Activated naive CD4-positive, alpha-beta T cell treated with Interleukin-2 at 50 U/mL for 16 hours (primary cell): ENCODE measurements at places on chromosomes 2 and 18.
A peak's percentile ranks its signal among the peaks of the same experiment; 100 is the strongest.

GRCh38 chr2:120237491-120237902 is 14.3 kb upstream of the TMEM185B start:
- no peak for DNase-seq

DNA sequence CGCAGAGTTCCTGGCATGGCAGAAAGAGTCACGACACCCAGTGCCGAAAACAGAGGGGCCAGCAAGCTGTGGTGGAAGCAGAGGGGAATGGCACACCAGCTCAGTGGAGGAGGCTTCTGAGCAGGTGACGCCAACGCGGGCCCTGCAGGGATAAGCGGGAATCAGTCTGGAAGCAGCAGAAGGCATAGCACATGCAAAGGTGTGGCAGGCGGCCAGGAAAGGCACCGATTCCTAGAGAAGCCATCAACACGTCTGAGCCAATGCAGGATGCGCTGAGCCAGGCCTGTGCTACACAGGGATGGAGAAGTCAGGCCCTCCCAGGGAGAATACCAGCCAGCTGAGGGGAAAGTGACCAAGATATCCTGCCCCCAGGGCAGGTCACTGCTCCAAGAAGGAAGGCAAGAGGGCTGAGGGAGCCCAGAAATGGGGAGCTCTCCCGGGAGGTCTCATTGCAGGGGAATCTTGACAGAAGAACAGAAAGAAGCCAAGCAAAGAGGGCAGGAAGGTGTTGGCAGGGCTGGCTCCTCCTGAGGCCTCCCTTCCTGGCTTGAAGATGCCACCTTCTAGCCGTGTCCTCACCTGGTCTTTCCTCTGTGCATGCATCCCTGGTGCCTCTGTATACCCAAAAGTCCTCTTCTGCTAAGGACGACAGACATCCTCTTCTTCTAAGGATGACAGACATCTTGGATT is 16.3 kb downstream of the TEX51 start:
- DNase-seq, result no peak

- no peak for DNase-seq
Observed at GRCh38 chr2:202693503-202693902, 58.7 kb downstream of the FAM117B start.

DNA sequence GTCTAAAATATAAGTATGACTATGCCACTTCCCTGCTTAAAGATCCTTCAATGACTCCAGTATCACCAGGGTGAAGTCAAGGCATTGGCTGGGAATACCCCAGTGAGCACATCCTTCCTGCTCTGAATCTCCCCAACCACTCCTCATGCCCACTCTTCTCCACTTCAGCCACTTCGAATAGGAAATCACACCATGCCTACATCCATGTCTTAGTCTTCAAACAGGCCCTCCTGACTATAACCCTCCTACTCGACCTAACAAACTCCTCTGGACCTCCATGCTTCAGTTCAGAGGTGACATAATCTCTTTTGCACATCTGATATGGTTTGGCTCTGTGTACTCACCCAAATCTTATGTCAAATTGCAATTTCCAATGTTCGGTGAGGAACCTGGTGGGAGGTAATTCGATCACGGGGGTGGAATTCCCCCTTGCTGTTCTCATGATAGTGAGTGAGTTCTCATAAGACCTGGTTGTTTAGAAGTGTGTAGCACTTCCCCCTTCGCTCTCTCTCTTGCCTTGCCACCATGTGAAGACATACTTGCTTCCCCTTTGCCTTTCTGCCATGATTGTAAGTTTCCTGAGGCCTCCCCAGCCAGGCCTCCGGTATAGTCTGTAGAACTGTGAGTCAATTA is 87.8 kb upstream of the TFCP2L1 start:
- DNase-seq, result no peak

GRCh38 chr2:6952101-6952500 is 34.9 kb downstream of the RNF144A start:
- DNase-seq, result no peak

DNA sequence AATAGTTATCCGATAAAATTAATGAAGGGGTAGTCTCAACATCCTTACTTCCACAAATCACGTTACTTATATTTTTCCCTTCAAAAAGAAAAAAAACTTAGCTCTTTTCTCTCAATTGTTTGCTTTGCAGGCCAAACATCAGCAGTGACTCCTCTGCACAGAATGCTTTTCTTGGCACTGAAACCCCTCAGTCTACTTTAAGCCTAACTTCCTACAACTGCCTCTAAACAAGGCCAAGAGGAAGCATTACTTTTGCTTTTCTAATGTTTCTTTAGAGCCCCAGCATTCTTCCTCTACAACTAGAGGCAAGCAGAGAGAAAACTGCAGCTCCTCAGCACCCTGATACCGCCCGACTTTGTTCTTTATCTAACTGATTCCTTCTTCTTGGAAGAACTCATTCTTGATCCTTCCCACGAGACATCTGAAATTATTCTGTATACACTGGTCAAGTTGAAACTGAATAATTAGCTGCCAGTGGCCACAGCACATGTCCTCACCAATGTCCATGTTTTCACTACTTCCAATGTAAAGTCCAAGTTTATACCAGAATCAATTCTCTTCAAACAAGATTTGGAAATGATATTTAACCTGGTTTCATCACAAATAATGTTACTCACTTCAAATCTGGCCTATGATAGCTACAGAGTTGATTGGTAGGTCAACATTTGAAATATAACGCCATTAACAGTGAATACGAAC is 55.3 kb downstream of the DTNB start:
- DNase-seq, result no peak

DNA sequence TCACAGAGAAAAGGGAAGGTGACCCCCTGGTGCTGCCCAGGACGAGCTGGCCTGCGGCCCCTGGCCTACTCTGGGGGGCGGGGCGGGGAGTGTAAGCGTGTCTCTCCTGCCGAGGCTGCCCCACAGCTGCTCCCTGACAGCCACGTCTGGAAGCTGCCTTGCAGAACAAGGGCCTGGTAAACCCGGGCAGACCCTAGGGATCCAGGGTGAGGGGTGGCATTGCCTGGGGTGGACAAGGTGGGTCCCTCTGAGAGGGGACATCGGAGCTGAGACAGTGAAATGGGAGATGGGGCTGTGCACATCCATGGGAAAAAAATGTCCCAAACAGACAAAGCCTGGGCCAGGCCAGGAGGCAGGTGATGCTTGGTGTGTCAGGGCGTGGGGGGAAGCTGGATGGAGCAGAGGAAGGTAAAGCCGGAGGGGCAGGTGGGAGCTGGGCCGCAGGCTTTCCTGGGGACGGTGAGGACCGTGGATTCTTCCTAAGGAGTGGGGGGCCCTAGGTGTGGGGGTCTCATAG is 66.0 kb upstream of the HDAC4 start:
- DNase-seq, result no peak

- DNase-seq, result no peak
Observed at GRCh38 chr2:20624156-20624883, 26.6 kb downstream of the HS1BP3 start.

DNA sequence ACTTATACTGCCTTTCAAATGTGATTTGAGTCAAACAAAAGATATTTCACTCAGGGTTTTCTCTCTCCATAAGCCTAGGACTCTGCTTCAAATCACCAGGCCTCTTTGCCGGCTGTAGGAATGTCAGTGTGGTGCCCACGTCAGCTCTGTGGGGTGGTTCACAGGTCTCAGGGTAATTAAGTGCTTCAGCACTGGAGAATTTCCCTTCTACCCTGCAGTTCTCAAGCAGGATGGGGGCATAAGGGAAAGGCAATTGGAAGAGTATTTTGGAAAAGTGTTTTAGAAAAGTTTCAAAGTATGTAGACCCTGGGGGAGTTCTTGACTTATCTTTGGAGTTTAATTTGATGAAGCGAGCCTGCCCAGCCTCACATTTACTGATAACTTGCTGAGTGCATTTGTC is 9.6 kb downstream of the CNGA3 start:
- no peak for DNase-seq

- no peak for DNase-seq
Observed at GRCh38 chr2:3427272-3427671, 47.8 kb downstream of the TRAPPC12 start.

- DNase-seq, result no peak
Observed at GRCh38 chr18:62715436-62715758, at the start of gene PHLPP1. TSS of gene PHLPP1 (plus strand) at chr18:62715541. CDS start at chr18:62715684, 143 bp downstream.

DNA sequence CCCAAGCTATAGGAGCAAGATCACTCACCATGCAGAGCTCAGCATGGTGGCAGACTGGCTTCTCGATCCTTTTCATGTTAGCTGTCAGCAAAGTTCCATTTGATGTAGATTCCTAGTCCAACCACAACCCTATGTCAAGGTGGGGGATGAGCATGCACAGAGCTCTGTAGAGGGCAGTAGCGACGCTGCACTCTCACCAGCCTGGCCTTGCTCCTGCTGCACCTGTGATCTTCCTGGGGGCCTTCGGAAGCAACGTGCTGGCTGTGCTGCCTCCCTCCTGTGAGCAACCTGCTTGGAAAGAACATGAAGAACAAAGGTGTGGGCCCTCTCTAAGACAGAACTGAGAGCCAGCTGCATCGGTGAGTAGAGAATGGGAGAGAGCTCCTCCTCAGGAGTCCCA is 479.4 kb upstream of the MYT1L start:
- DNase-seq, result no peak

DNA sequence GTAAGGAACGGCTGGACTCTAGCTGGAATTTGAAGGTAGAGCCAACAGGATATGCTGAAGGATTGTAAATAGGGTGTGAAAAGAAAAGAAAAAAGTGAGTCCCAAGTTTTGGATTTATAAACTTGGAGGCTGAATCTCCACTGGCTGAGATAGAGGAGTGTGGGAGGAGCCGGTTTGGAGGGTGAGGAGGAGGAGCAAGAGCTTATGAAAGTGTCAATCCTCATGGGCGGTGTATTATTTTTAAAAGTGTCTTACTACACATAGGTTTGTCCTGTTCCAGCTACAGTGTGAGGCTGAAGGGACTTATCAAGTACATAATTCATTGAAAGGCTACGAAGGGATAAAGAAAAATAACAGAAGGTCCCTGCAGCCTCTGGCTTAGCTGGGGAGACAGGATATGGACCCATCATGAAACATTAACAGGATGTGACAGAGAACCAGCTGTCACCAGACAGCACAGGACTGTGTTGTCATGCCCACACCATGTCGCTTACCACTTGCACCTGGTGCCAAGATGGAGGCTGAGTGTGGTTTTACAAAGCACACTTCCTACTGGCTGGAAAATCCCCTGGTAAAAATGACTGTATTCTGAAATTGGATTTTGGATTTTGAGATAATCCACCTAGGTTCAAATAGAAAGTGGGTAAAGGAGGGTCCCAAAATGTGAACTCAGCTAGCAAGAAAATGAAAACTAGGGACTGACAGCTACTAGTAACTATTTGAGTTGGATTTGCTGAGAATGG is 2.5 kb upstream of the MREG start:
- peak; percentile 42 for DNase-seq

- DNase-seq, result peak; percentile 99
Observed at GRCh38 chr2:54723131-54723995, at the start of gene EML6. TSS of gene EML6 (plus strand) at chr2:54723662. CDS start at chr2:54725062, 1,400 bp downstream.

DNA sequence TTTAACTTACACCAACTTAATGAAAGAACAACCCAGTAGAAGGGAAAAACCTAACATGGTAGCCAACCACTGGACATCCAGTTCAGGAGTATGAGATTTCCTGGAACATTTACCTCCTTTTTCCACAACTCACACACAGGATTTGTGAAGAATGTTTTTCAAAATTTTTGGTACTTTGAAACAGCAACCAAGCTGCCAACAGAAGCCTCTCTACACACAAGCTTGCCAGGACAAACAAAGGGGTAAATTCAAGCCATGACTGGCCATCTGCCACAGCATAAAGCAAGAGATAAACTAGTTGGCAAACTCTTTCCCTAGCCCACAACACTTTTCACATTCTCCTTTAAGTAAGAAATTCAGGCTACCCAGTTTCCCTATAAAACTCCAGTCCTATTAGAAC is 21.4 kb downstream of the MGAT4A start:
- no peak for DNase-seq

DNA sequence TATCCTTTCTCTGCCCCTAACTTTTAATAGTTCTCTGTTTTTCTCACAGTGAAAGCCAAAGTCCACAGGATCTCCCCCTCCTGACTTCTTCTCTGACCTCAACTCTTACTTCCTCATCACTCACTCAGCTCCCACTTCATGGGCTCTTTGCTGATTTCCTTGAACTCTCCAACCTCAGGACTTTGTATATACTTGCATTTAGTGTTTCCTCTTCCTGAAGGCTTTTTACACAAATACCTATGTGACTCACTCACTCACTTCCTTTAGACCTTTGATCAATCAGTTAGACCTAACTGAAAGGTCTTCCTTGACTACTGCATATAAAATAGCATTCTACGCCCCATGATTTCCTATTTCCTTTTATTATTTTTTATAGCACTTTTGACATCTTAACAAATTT is 233.1 kb upstream of the MEX3C start:
- no peak for DNase-seq

DNA sequence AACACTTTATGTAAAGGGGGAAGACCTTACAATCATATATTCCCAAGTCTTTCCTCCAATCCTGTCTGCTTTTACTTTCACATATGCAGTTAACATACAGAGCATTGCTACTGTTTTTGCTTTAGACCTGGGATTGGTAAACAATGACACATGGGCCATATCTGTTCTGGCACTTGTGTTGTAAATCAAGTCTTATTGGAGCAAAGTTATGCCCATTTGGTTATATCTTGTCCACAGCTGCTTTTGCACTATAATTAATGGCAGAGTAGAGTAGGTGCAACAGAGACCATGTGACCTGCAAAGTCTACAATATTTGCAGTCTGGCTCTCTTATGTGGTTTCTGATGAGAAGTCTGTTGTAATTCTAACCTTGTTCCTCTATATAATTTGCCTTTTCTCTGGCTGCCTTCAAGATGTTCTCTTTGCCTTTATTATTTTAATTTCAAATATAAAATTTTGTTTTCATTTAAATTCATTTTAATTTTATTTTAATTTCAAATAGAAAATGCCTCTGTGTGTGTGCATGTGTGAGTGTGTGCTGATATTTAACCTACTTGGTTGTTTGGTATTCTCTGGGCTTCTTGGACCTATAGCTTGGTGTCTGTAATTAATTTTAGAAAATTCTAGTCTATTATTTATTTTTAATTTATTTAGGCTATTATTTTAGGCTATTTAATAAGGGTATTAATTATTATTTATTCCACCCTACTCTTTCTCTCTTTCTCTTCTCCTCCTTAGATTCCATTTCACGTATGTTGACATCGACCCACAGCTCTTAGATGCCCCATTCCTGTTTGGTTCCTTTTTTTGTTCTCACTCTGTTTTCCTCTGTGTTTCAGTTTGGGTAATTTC is 16.8 kb upstream of the LPIN1 start:
- DNase-seq, result no peak

GRCh38 chr2:173058097-173058496 is 17.5 kb upstream of the MAP3K20 start:
- no peak for DNase-seq

DNA sequence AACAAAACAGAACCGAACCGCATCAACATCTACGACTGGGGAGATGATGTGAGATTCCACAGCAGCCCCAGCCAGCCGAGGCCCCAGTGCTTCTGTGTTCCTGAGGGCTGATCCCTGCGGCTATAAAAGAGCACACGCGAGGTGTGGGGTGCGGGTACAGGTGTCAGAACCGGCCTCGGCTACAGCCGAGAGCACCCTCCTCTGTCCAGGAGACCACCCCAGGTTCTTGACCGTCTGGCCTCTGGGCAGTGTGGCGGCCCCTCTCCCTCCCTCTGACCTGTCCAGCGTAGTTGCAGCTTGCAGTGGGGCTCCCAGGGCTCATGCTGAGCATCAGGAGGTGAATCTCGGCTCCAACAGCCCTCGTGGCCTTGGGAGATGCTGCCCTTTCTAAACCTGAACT is 23.7 kb downstream of the RTP5 start:
- no peak for DNase-seq
